ENCODE measurements at places on chromosomes 3 and 15.

DNA sequence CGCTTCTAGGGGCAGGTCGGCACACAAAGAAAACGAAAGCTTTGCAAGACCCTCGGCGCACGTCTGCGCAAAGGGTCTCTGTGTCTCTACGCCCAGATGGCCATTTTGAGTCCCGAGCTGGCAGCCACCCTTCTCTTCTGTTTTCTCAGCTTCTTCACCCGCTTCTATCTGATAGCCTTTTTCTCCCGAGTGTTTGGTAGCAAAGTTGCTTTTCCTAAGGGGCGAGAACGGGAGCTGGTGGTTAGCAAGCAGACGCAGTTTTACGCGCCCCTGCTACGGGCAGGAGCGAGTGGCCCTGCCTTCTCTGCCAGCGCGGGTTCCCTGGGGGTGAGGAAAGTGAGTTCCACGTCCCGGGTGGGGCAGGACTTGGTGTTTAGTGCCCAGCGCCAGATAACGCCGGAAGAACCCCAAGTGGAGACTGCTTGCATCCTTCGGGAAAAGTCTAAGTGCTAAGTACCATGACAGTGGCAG is 2.9 kb upstream of the MKRN2 start:
- no peak for DNase-seq

GRCh38 chr3:2771741-2772140 is 338.4 kb downstream of the IL5RA start:
- DNase-seq: no peak

GRCh38 chr3:25817107-25817506 is 27.2 kb downstream of the OXSM start:
- DNase-seq: no peak

DNA sequence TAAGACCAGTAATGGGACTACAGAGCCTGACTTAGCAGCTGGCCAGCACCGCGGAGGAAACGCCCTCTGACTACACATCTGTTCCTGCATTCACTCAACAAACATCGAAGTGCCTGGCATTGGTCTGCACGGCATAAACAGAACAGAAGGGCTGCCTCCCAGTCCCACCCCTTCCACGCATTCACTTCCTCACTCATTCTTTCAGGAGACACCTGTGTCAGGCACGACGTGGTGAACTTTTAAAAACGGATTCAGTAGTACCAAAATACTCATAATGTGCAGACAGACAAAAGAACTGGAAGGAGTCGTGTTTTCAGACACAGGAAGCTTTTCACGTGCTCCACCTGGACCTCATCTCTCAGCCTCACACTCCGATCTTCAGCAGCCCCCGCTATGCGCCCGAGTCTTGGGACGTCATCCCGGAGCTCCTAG is 123.3 kb downstream of the XXYLT1 start:
- no peak for DNase-seq

GRCh38 chr3:16906682-16907081 is 21.9 kb downstream of the PLCL2 start:
- no peak for DNase-seq

DNA sequence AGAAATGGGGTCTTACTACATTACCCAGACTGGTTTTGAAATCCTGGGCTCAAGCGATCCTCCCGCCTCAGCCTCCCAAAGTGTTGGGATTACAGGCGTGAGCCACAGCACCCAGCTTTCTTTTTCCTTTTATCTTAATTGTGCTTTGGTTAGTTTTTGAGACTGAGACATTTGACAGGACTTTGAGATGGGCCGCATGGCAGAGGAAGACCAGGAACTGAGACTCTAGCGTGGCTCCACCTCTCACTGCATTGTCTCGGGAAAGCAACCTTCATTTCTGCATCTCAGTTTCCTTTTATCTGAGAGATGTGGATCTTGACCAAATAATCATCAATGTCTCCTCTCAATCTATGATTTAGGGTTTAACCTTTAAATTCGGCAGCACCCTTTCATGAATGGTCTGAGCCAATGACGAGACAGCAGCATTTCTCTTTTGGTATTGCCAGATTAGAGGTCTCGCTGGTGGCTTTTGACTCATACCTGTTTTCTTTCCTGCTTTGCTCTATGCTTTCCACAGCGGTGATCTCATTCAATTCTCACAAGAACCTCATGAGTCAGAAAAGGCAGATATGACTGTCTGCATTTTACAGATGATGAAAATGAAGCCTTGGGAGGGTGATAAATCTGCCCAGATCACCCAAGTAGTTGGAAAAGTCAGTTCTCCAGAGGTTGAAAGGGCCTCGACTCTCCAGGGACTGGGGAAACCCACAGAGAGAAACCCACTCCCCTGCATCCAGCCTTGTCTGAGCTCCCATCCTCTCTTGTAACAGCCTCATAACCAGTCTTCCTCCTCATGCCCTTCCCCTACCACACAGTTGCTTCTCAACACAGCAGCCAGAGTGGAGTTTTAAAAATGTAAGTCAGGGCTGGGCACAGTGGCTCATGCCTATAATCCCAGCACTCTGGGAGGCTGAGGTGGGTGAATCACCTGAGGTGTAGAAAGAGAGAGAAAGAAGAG is 84.8 kb upstream of the FOXB1 start:
- DNase-seq: peak; percentile 14

- DNase-seq: no peak
Measured at GRCh38 chr3:151563305-151563704, 102.4 kb upstream of the IGSF10 start.

GRCh38 chr15:31330836-31331235 is 4.2 kb downstream of the KLF13 start:
- DNase-seq: no peak

DNA sequence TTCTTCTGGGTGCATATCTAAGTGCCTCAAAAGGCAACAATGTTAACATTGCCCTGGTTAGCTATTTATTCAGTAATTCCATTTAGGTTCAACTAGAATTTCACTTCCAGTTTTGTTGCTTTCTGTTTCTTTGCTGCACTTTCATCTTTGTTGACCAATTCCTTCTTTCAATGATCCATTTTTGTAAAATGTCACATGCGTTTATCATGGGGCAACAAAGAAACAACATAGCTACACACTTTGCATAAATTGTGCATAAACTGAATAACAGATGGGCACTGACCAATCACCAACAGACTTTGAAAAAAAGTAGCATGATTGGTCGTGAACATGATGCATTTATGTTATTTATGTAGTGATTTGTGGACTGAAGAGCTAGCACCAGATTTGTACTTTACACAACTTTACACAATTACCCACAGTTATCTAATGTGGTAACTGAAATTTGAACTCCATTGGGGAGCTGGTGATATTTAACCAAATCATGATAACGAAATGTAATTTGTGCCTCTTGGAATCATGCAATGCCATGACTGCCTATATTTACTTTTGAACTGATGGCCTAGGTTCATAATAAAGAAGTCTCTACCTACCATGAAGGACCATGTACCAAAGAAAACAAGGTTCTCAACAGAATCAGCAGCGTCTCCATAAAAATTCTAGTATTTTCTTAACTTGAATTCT is 7.1 kb upstream of the CPOX start:
- no peak for DNase-seq

DNA sequence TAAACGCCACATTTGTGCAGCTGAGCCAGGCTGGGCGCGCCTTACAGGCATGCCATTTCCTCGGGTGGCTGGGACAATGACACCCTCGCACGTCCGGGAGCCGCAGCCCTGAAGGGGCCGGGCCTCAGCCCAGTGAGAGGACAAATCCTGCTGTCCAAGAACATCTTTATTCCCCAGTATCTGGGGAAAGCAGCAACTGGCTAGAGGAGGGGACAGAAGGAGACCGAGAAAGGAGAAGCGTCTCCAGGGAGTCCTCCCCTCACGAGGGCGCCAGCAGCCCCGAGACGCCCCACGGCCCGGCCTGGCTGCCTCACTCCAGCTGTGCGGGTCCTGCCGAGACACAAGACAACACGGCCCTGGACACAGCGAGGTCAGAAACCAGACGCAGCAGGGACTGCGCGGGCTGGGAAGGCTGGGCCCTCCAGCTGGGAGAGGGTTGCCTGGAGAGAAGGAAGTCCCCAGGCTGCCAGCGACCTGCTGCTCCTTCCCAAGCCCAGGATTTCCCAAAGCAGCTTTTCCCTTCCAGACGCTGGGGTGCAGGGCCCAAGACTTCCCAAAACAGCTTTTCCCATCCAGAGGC is 130.2 kb downstream of the CHSY1 start:
- DNase-seq: no peak

DNA sequence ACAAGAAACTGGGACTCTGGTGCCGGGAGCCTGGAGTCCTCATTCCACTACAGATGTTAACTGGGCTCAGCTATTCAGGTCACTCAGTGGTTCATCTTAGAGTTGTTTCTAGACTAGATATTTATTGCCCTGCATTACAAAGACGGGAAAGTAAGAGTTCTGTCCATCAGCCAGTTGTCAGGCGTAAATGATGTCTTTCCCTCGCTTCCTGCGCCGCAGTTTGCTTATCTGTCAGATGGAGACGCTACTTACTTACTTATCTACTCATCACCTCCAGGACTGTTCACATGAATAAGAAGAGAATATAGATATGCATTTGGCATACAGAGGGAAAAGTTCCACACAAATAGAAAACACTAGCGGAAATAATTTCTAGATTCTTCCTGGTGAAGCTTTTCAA is 47.8 kb upstream of the CGNL1 start:
- no peak for DNase-seq

DNA sequence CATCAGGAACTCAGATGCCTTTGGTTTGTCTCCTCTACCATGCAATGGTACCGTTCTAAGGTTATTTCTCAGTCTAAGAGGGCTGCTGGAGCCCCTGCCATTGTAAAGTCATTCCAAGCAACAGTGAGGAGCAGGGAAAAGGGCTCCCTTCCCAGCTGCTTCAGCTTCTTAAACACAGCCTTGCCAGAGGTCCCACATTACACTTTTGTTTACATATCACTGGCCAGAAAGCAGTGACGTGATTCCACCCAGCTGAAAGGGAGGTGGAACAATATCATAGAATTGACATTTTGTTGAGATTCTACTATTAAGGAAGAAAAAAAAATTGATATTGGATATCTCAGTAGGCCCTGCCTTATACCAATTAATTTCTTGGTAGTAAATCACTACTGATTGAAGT is 194.6 kb downstream of the SUCLG2 start:
- no peak for DNase-seq

Measured in stimulated activated CD4-positive, alpha-beta T cell treated with anti-CD3 and anti-CD28 coated beads, TNF-alpha, amount 100 ng/mL, for 1 hour (primary cell).